ENCODE measurements at places on chromosomes 13 and 19.

DNA sequence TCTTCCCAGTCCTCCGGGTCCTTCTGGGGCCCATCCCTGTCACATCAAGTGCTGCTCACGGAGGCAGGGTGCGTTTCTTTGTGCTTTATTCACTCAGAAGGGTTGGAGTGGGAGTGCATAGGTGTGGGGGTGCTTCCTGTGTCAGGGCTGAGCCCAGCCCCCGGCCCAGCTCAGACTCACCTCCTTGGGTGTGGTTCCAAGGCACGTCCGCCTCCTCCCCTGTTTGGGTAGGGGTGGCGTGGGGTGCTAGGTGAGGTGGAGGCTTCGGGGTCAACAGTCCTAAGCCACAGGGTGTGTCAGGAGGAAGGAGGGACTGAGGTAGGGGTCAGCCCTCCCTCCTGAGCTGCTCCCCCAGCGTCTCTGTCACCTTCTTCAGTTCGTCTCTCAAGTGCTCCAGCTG is 3.1 kb downstream of the CCER2 start:
- no peak for DNase-seq

- no peak for DNase-seq
Observed at GRCh38 chr19:49453757-49454240, 774 bp downstream of the ALDH16A1 start.

DNA sequence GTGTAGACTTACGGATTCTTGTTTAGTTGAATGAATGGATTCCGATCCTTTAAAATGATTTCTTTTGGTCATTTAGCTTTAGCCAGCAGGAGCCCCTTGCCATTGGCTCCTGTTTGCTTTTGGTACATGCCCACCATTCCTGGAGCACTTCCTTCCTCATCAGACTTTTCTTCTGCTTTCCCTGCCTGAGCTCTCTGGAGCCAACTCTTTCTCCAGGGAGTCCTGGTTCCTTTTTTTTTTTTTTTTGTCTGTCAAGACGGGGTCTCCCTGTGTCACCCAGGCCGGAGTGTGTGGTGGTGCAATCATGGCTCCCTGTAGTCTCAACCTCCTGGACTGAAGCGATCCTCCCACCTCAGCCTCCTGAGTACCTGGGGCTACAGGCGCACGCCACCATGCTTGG is 37.8 kb downstream of the SMARCA4 start:
- no peak for DNase-seq

- no peak for DNase-seq
Observed at GRCh38 chr13:91220872-91221271, 126.6 kb upstream of the MIR17HG start.

DNA sequence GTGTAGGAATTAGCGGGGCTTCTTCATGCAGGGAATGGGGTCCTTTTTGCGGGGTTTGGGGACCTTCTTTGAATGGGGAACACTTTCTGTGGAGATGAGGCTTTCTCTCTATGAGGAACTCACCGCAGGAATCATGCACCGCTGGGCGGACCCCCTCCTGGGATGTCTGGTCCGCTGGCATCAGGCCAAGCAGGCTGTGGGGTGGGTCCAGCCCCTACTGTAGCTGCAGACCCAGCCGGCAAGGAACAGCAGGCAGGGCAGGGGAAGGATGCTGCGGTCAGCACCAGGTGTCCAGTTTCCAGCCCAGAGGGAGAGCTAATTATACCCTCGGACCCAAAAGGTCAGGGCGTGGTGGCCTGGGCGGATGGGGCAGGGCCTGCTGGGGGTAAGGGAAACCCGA is 1.8 kb downstream of the MYBPC2 start:
- no peak for DNase-seq

- no peak for DNase-seq
Observed at GRCh38 chr13:49319551-49319950, 71.8 kb downstream of the CDADC1 start.

GRCh38 chr13:44111701-44112100 is 232.0 kb downstream of the LACC1 start:
- DNase-seq = no peak

DNA sequence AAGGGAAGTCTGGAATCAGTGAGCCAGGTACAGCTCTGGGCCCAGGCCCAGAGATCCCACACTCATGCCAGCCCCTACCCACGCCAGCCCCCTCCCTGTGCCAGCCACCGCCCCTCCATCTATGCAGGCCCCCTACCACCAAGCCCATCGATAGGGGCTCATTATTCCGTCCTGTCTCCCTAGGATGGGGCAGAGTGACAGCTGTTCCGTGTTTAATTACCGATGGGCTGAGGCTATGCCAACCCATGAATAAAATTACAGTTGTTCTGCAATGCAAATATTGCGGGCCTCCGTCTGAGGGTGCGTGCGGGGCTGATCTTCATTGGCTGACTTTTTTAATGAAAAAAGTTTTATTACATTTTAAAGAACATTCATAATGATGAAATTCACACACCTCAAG is 35.6 kb upstream of the PEPD start:
- no peak for DNase-seq

GRCh38 chr19:33221638-33222037 is 4.0 kb downstream of the SLC7A10 start:
- no peak for DNase-seq

GRCh38 chr19:11639602-11640471 is 42.6 kb downstream of the ZNF627 start:
- peak; percentile 80 for DNase-seq

DNA sequence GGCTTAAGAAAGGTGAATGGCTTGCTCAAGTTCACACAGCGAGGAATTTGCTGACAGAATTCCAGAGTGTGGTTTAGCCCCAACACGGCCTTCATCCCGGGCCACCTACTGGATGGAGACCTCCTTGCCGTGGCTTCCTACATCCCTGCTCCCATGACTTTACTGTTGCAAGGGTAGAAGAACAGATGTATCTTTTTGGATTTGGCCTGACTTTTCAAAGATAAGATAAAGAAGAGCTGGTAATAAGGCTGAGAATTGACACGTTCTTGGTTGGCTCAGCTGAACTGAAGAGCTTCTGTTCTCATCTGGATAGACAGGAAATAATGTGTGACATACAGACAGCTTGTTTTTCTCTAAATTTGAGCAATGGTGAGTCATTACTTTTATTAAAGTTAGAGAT is 113.1 kb downstream of the KLF5 start:
- no peak for DNase-seq

- DNase-seq = no peak
Observed at GRCh38 chr13:46377554-46377953, 9.5 kb downstream of the RUBCNL start.

GRCh38 chr13:26853323-26853722 is 92.7 kb upstream of the GPR12 start:
- DNase-seq = no peak

DNA sequence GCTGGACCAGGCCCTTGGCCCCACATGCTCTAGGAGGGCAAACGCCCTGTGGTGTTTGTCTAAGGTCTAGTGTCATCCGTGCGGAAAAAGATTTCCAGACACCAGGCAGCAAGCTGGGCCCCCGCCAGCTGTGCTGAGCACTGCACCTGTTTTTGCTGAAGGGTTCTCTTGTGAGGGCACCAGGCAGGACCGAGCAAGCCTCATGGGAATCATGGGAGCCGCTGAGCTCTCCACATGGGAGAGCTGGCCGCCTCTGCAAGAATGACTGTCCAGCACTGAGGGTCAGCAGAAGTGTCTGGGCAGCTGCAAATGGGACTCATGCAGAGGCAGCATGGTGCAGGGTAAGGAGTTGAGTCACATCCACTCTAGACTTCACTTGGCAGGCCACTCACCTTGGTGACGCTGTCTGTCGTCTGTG is 12.0 kb downstream of the B3GNT8 start:
- DNase-seq = no peak

DNA sequence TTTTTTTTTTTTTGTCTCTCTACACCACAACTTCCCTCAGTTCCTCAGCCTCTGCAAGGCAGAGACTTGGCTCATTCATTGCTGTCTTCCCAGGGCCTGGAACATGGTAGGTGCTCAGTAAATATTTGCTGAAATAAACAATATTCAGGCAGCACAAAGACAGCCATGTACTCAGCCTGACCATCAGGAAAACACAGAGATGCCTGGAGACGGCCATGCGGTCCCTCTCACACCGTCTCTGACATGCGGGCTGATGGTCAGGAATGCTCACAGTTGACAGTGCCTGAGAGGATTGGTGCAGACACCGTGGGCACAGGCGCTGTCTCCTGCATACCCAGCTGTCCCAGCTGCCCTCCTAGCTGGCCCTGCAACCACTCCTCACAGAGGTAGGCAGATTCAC is 924 bp downstream of the PRAM1 start:
- no peak for DNase-seq

- DNase-seq = no peak
Observed at GRCh38 chr13:111792956-111793355, 274.0 kb upstream of the SOX1 start.

DNA sequence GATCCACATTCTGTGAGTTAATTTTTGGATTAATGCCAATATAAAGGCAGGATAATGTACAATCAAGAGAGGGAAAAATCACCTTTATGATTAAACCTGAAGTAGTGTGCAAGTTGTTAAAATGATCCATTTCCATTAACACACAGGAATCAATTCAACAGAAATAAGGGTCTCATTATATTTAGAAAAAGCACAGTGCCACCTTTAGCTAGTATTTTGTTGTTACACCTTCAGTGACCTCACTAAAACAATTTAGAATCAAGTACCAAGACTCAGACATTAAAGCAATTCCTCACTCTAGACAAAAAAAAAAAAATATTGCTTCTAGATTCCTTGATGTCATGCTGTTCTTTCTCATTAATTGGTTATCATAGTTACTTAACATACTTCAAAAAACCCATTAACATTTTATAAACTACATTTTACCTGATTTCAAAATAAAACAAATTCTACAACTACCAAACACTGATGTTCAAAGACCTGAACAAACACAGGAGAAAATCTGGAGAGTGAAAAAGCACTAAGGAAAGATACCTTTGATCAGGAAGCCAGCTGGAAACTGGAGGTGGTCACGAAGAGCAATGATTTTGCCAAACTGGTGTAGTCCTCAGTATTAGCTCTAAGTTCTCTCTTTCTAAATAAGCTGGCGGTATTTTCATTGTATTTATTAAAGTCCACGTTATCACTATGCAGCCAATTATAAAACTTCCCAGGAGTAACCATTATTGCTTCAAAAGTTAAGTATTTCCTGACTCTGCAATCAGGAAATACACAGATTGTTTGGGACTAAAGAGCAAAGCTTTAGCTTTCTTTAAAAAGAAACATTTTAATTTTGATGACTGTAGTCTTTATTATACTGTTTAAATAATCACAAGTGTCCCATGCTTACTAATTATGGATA is 115.3 kb downstream of the TBC1D4 start:
- DNase-seq = no peak

DNA sequence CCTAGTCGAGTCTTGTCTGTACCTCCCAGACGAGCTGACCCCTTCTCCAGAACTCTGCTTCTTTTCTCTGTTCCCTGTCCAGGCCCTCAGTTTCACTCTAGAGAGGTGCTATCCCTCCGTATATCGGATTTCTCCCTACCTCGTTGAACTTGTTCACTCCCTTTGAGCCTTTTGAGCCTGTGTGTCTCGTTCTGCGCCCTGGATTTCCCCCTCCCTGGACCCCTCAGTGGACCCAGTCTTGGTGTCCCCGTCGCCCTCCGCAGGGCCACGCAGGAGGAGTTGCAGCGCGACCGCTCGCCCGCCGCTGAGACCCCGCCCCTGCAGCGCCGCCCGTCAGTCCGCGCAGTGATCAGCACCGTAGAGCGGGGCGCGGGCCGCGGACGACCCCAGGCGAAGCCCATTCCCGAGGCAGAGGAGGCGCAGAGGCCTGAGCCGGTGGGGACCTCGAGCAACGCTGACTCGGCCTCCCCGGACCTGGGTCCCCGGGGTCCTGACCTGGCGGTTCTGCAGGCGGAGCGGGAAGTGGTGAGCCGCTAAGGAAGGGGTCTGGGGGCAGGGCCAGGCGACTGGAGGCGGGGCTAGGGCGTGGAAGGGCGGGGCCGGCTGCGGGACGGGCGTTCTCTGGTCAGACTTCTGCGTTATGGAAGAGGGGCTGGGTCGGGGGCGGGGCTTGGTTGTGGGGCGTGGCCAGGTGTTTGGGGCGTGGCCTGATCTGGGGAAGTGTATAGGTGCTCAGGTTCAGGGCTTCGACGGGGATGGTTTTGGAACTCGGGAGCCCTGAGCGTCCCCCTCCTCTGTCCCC is 5.5 kb downstream of the EPS8L1 start:
- peak; percentile 76 for DNase-seq

- no peak for DNase-seq
Observed at GRCh38 chr13:111315347-111315995, 5.0 kb upstream of the TEX29 start.

GRCh38 chr13:86633346-86633745 is 834.1 kb upstream of the SLITRK6 start:
- DNase-seq = no peak

DNA sequence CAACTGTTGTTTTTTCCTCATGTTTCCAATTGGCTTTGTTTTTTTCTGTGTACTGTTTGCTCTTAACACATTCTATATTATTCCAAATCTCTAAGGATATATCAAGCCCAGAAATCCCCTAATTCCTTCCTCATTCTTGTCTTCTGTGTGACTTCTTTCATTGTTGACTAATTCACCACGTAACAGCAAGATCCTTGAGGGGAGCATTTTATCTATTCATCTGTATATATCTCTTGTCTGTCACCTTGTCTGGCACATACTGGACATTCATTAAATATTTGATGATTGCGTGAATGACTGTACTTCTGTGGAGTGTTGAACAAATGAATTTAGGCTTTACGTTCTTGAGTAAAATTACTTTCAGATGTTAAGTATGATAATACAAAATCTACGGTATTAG is 44.8 kb upstream of the OLFM4 start:
- DNase-seq = no peak

GRCh38 chr13:76937281-76937820 is 11.0 kb upstream of the ACOD1 start:
- DNase-seq = no peak

GRCh38 chr19:18118420-18119012 is 20.9 kb downstream of the MAST3 start:
- DNase-seq = no peak

DNA sequence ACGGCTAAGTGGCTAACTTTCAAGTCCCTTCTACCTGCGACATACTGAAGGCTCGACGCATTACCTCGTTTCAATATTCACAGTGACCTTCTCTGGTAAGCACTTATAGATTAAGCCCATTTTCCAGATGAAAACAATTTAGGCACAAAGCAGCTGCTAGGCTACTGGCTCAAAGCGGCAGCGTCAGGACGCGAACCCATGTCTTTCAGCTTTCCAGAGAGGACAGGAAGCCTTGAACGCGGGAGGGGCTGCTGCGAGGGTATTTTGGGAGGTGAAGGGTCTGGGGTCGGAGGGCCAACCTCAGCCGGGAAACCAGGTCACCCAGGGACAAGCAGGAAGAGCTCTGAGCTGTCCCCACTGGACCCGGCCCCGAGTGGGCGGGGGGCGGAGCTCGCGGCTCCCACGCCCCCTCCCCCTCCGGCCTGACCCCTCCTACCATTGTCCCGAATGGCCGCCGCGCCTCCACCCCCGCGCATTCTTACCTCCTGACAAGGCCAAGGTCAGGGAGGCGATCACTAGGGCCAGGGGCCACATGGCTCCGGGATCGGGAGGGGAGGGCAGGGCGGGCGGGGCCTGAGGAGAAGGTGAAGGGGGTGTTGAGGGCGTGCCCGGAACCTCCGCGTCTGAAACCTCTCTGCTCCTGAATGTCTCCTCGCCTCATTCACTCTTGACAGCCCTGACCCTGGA is at the start of gene KLK13:
Gene KLK13, minus strand, starts transcription at position 559 of the 687 bp plus-strand sequence. Its CDS starts 25 bp downstream, at position 534.
- no peak for DNase-seq

- DNase-seq = no peak
Observed at GRCh38 chr13:36921631-36922301, 1.7 kb upstream of the SMAD9 start.

GRCh38 chr13:21436582-21436981 is 22.5 kb downstream of the ZDHHC20 start:
- no peak for DNase-seq

- no peak for DNase-seq
Observed at GRCh38 chr13:114204894-114205293, 25.8 kb downstream of the CFAP97D2 start.

- no peak for DNase-seq
Observed at GRCh38 chr13:80250213-80250810, 90.6 kb downstream of the SPRY2 start.
